Tibial nerve (tissue), 4 donors: ENCODE measurements at places on chromosomes 11 and 22. TPM values are rescaled to one million over a fixed set of nuclear protein-coding genes. Genes with fewer than 3 reads are reported as not detected.

The GAS2 gene
- total RNA-seq: 9.3 TPM

The NDUFS3 gene
- 65.4 TPM for total RNA-seq

The CRKL gene
- 59.0 TPM for total RNA-seq

The PHF21A gene
- total RNA-seq: 49.8 TPM

DNA sequence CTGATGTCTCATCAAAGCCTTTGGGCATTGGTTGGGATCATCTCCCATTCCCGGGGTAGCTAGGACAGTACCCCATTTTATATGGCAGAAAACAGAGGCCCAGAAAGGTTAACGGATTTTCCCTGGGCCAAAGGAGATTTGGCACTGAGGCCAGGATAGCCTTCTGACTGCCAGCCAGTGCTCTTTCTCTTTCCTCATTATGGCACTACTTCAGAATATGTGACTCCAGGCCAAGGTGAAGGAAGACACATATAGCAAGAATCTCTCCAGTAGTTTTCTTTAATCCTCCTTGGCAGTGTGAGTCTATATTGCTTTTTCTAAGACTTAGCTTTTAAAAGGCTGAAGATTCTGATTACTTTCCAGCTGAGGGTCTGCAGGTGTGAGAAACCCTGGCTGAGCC, 94.8 kb upstream of the AMOTL1 start:
- DNase-seq: no peak

DNA sequence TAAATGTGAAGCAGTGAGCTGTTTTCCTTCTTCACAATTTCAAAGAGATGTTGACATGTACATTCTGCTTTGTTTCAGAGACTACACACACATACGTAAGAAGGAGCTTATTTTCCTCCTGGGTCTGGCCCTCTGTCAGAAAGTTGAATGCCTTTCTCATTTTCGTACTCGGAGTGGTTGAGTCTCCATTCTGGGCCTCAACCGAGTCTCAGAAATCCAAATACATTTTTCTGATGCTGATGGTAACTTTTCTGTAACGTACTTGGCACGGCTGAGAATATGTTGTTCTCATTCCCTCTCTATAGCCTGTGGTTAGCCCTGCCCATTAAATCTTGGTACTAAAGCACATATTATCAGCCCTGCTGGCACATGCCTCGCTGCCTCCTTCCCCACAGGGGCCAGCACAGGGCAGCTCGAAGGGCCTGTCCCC, 25.3 kb downstream of the PARVA start:
- no peak for DNase-seq
